ENCODE measurements at places on chromosomes 4 and X. TPM values are rescaled to one million over a fixed set of nuclear protein-coding genes. Genes with fewer than 3 reads are reported as not detected.

DNA sequence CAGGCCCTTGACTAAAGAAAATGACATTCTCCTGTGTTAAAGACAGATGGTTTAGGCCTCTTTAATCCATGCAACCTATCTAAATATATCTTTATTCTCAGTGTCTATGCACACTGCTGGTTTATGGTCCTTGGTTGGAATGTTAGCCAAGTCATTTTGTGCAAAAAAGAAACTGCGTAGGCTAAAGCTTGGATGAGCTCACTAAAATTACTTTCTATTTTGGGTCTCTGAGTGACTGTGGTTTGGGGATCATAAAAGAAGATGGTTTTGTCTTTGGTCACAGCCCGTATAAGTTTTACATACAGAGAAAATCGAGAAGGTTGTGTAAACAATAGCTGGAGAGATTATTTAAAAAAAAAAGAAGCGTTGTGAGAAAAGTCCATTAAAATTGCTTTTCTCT, 443.6 kb downstream of the UBE2NL start:
- no peak for DNase-seq

Gene RPS6KA6
- 0.23 TPM for total RNA-seq

DNA sequence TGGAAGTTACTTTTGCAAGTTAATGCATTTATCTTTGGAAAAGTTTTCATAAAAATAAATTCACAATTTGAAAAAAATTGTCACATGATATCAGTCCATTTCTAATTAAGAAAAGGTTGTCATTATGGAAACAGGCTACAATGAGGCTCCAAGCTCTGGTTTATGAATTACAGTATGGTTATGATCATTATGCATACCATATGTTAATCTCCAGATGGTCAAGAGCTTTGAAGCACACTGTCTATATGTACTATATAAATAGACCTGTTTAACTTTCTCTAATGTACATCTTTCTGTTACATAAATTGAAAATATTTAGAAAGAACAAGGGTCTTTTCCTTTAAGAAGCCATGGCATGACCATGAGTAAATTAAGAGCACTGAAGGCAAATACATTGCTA, 2338.8 kb downstream of the PCDH7 start:
- DNase-seq = no peak

Gene MAOA
- total RNA-seq = 22.8 TPM

Gene WDR17
- total RNA-seq = 0.48 TPM

DNA sequence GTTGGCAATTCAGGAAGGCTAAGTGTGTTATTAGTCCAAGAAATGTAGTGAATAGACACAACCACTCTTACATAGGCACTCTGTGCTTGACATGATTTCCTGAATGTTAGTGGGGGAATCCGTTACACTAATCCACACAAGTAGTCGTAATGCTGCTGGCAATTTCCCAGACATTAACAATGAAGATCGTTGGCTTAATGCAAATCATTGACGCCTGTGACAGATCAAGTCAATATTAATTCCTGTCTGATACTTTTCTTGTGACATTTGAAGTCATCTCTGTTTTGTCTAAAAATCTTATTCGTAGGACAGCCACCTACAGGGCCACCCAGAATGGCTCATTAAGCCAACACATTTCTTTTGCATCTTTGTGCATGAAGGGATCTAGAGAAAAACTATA, 939.1 kb upstream of the FTHL17 start:
- no peak for DNase-seq

DNA sequence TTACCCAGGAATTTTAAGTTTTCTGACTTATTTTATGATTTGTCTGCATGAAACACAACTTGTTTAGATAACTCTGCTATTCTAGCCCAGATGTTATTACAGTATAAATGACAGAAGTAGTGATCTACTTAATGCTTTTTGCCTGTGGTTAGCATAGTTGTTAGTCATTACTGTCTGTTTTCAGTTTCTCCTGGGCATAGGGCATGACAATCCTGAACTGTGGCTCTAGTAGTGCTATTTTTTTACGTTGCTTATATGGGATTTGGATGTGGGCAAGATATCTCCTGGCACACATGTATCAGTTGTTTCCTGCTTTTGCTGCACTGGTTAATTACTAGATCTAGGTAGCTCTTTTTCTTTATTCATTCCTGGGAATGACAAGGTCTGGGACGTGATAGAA, 1005.8 kb downstream of the PCDH18 start:
- DNase-seq = no peak

GRCh38 chr4:188876881-188877280, 737.6 kb downstream of the TRIML1 start:
- DNase-seq = no peak

DNA sequence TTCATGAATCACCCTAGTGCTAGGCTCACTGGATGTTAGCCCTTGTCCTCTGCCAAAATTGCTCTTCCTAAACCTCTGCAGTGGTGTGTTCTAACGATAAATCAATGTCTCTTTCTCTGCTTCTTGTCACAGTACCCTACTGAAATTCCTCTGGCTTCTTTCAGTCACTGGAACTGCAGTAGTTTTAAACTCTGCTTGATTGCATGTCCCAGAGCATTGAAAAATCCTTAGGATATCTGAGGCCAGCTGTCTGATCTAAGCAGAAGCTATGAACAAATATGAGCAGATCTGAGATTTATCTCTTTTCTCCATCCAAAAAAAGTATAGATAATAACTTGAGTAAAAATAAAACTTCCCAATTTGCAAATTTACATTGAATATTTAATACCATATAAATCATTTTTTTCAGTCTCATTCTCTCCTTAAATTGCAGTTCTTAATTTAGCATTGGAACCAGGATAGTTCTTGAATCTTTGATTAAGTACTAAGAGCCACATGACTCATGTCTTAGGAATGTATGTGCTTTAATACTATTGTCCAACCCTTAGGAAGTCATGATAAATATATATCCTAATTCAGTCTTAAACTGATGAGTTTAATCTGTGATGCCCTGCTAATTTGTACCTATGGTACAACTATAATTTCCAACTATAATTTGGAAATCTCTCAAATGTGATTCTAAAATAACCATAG, 169.7 kb downstream of the PDHA2 start:
- no peak for DNase-seq

GRCh38 chrX:15834053-15834452, 20.6 kb downstream of the AP1S2 start:
- DNase-seq = no peak

GRCh38 chrX:119251386-119251785, 15.3 kb downstream of the PGRMC1 start:
- no peak for DNase-seq

DNA sequence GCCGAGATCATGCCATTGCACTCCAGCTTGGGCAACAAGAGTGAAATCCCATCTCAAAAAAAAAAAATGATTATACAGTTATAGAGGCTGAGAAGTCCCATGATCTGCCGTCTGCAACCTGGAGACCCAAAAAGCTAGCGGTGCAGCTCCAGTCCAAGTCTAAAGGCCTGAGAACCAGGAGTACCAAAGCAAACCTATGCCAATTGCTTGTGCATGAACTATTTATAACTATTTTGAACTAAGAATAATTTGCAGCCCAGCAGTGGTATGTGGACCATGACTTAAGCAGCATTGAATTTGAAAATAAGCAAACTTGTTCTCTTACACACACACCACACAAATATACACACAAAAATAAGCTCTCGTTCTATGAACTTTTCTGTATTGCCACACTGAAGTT, 51.8 kb downstream of the TASL start:
- no peak for DNase-seq

DNA sequence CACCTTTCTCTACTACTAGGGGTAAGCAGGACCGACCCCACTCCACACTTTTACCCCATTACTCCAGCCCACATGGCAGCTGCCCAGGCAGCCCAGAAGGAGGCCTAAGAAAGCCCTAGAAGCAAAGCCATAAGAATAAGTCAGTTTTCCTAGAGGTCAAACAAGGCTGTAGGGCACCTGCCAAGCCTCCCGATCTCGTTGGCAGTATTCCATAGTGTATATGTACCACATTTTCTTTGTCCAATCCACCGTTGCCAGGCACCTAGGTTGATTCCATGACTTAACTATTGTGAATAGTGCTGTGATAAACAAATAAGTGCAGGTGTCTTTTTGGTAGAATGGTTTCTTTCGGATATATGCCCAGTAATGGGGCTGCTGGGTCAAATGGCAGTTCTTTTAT, 54.2 kb downstream of the RHOXF2B start:
- no peak for DNase-seq

GRCh38 chr4:78651250-78651860, 99.8 kb downstream of the ANXA3 start:
- DNase-seq = no peak

Gene MRPS18C
- total RNA-seq = 43.4 TPM

Gene RAB41
- not detected for total RNA-seq

GRCh38 chrX:94914235-94914634, 1240.2 kb downstream of the FAM133A start:
- DNase-seq = no peak

Gene KDR
- 6.1 TPM for total RNA-seq

DNA sequence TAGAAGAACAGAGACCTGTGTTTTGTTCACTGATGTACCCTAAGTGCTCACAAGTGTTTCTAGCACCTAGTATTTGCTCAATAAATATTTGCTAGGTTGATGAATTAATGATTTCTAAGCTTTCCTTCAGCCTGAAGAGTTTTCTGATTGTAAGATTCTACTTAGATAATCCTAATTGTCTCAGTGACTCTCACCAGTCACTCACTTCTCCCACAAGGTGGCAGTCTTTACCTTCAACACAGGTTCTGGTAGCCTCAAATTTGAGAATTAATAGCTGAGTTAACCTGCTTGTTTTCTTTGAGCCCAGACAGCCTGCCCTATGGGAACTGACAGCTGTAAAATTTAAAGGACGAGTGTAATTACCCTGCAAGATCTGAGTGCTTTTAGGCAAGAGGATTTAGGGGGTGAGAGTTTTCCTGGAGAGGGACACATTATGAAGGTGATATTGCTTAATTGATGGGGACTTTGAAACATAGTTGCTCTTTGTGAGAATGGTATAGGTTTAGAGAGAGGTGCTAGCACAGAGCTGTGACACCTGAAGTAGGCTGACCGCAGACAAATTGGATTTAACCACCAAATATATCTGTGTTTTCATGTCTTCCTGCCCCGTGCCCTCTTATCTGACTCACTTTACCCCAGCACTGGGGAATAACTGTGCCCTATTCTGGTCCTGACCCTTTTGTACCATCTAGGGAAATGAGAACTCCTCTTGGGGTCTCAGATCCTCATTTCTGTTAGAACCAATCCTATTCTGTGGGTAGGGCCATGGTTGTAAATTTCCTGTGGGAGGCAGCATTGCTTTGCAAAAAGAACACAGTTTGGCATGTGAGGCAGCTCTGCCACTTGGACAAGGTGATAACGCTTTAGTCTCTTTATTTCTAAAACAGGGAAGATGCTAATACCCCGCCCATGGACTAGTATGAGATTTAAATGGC, 27.7 kb downstream of the CD38 start:
- DNase-seq = no peak

Gene MTTP
- total RNA-seq = 0.99 TPM

- DNase-seq = no peak
Observed at GRCh38 chrX:70470850-70471289, 26.2 kb downstream of the DLG3 start.

- DNase-seq = no peak
Observed at GRCh38 chrX:86263526-86263925, 115.3 kb downstream of the DACH2 start.

DNA sequence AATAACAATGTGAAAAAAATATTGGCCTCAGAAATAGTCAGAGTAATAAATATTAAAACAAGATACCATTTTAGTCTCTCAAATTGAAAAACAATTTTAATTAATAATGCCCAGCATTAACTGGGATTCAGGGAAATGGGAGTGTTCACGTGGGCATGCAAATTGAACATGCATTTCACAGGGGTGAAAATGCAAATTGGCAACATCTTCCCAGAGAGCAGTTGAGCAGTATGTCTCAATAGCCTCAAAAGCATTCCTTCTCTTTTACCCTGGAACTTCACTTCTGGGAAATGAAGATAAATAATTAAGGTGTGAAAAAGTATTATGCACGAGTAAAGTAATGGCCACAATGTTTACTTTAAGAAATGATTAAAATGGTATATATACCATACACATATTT, 21.3 kb downstream of the NOX1 start:
- DNase-seq = no peak

DNA sequence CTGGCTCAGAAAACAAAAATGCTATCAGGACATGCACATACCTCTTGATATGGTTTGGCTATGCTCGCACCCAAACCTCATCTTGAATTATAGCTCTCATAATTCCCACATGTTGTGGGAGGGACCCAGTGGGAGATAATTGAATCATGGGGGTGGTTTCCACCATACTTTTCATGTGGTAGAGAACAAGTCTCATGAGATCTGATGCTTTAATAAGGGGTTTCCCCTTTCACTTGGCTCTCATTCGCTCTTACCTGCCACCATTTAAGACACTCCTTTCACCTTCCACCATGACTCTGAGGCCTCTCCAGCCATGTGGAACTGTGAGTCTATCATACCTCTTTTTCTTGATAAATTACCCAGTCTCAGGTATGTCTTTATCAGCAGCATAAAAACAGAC, 958.6 kb downstream of the TRAM1L1 start:
- DNase-seq = no peak

Gene ADH6
- not detected for total RNA-seq

Gene TCEAL2
- total RNA-seq = not detected

Gene S100P
- 1.5 TPM for total RNA-seq

DNA sequence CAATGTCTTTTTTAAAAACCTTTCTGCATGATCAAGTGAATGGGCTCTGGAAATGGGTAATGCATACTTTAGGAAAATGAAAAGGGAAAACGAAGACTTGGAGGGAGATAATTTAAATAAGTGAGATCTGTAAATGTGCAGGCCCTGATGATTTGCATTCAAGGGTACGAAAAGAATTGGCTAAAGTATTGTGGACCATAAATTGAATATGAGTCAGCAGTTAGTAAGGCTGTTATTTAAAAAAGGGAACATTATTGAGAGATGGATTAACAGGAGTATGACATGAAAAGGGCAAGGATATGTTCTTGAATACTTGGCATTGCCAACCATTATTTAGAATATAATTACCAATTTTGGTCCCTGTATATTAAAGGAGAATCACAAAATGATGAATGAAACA, 125.5 kb downstream of the GPAT3 start:
- DNase-seq = no peak

DNA sequence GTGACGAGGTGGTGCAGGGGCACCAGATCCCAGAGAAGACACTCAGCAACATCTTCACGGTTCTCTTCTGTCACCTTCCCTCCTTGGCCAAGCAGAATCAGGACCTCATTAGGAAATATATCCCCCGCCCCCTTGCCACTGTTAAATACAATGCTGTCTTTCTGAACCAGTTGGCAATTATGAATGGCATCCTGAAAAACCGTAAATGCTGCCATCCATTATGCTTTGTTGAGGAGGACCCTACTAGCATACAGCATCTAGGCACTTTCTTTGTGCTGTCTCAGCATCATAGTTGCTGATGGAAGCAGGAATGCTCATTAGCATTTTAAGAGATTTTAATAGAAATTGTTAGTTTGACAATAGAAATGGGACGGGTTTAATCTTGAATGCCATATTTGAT, 138.5 kb downstream of the DCLK2 start:
- DNase-seq = no peak

- DNase-seq = no peak
Observed at GRCh38 chrX:40996886-40997530, 88.2 kb upstream of the USP9X start.

- no peak for DNase-seq
Observed at GRCh38 chrX:74178536-74178935, 125.4 kb upstream of the ZCCHC13 start.
